NCI-H446 treated with DMSO at 0.1 percent for 48 hours (cell line): ENCODE measurements at places on chromosomes 12 and 14.

DNA sequence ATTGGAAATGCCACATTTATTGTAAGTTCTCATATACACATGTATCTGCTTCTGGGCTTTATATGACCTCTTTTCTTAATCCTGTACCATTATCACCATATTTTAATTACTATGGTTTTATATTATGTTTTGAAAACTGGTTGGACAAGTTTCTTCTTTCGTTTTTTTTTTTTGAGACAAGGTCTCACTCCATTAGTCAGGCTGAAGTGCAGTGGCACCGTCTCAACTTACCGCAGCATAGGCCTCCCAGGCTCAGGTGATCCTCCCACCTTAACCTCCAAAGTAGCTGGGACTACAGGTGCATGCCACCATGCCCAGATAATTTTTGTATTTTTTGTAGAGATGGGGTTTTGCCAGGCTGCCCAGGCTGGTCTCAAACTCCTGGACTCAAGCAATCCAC, 44.6 kb downstream of the GALNT4 start:
- DNase-seq = no peak

- peak; percentile 39 for DNase-seq
Measured at GRCh38 chr14:50383618-50384225, 13.0 kb downstream of the CDKL1 start.

GRCh38 chr14:101351769-101352168, 209.5 kb upstream of the DIO3 start:
- DNase-seq = no peak

DNA sequence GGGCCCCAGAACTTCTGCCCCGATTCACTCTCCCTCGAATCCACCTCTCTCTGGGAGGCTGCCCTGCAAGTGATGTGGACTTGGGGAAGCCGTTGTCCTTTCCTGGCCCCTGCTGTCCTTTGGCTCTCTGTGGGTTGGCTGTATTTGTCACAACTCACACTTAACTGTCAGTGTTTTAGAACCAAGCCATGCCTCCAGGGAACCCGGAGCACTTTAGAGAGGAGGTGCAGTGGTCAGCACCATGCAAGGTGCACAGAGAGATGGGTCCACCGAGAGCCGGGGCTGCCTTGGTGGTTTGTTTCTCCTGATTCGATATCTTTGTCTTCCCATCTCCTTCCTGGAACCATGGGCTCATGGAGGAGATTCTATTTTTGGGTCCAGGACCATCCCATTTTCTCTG, 129.5 kb upstream of the RTL1 start:
- DNase-seq = no peak

- no peak for DNase-seq
Measured at GRCh38 chr14:80958939-80959338, 3.5 kb downstream of the TSHR start.

DNA sequence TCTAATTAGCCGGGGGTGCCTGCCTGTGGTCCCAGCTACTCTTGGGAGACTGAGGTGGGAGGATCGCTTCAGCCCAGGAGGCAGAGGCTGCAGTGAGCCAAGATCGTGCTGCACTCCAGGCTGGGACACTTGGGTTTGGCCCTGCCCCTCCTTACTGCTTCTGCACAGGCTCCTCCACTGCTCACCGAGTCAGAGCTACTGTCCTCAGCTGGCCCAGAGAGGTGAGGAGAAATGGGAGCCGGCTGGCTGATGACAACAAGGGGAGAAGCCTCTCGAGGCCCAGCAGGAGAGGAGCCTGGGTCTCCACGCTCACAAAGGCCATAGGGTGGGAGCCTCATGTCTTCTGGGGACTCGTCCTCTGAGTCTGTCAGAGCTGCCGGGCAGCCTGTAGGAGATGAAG, 13.7 kb downstream of the CALCOCO1 start:
- no peak for DNase-seq

DNA sequence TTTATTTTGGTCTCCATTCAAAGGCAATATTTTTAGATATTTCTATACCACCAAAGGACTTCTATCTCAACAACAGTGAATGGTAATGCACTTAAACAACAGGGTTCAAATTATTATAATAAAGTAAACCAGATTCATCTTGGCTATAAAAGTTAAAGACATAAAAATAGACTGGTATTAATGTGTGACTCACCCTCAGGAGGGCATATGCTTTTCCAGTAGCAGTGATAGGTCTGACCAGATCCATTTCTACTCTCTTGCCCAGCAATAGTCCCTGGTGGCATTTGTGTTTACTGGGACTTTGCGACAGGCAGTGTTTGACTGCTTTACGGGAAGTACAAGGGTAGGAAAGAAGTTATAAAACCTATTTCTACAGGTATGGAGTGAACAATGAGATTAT, 353.2 kb upstream of the ATP2B1 start:
- DNase-seq = no peak

DNA sequence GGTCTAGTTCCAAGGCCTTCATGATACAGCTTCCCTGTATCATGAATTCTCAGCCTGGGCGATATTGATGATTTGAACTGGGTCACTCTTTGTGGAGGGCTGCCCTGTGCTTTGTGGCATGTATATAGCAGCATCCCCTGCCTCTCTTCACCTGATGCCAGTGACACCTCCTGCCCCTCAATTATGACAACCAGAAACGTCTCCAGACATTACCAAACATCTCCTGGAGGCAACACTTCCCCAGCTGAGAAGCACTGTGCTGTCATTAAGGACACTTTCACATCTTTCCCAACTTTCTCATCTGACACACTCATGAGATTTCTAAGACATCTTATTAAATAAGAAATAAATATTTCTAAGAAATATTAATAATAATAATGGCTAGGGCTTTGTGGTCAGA, 315.3 kb downstream of the BCL11B start:
- DNase-seq = no peak

- DNase-seq = no peak
Measured at GRCh38 chr12:11069854-11070365, 7.8 kb upstream of the TAS2R46 start.

DNA sequence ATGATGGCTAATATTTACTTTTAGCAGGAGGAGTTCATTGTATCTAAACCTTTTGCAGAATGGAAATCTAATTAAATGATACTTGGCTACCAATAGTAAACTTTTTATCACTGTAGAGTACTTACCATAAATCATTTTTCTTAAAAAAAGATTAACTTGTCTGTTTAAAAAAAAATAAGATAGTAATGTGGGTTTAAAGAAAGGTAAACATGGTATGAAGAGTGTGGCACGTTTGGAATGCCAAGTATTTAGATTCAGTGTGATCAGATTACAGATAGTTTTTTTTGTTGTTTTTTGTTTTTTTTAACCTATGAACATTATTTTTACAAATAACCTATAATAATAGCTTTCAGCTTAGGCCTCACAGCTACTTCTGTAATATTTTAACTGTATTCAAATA, 25.8 kb downstream of the KTN1 start:
- no peak for DNase-seq

- no peak for DNase-seq
Measured at GRCh38 chr14:76426161-76426696, 50.3 kb downstream of the ESRRB start.

DNA sequence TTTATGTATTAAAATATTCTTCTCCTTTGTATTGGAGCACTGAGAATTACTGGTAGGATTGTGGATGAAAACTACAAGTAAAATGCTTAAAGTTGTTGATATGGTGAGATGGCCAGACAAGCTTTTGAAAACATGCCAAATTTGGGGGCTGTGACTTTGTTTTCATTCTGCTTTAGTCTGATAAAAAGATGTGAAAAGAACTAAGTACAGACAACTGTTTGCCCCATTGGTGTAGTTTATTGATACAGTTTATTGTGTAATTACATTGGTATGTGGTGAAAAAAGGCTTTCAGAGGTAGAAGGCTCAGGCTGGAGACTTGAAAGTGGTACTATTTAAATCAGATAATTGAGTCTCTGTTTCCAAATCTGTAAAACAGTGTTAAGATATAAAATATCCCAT, 746.8 kb downstream of the DIO2 start:
- no peak for DNase-seq

- no peak for DNase-seq
Measured at GRCh38 chr12:12506496-12506890, 56.2 kb downstream of the DUSP16 start.

DNA sequence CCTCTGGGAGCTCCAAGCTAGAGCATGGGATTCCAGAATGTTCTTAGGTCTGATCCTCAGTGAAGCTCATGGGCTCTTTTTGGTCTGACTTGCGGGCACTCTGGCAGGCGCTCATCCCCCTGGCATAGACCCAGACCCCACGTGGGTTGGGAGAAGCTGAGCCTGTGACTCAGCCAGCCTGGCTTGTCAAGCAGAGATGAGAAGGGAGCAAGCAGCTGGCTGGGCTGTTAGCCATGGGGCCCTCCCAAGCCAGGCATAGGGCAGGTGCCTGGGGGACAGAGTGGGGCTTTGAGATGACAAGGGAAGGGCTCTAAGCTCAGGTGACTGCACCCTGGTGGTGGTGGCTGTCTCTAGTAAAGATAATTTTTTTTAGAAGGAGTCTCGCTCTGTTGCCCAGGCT, 80.3 kb upstream of the NOS1 start:
- DNase-seq = peak; percentile 21

- DNase-seq = no peak
Measured at GRCh38 chr12:27762757-27763156, 17.3 kb upstream of the KLHL42 start.

DNA sequence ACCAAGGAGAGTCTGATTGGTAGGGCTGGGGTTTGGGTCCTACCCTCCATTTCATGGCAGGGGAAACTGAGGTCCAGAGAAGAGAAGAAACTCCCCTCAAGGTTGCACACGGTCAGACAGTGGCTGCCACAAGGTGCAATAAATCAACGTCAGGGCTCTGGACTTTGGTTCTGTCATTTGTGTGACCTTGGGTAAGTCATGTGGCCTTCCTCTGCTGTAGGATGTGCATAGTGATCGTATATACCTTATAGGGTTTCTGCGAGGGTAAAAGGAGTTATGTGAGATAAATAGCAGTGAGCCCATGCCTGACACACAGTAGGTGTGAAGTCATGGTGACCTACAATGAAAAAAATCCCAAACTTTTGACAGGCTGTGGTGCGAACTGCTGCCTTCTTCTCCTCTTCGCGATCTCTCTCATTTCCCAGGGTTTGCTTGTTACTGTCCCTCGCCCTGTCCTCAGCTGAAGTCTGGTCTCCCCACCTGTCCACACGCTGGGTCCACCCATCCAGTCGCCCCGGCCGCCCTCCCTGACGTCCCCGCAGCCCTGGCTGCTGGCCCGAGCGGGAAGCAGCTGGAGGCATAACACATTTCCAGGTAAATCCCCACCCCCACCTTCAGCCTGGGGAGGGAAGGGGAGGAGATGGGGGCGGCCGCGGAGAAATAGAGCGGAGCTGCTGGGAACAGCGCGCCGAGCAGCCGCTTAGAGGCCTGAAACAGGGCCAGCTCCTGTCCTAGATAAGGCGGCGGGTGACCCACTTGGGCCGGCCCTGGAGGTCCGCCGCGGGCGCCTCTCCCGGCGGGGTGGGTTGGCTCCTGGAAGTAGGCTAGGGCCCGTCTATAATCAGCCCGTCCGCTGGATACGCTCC, 1.8 kb upstream of the FAM222A start:
- DNase-seq = no peak

DNA sequence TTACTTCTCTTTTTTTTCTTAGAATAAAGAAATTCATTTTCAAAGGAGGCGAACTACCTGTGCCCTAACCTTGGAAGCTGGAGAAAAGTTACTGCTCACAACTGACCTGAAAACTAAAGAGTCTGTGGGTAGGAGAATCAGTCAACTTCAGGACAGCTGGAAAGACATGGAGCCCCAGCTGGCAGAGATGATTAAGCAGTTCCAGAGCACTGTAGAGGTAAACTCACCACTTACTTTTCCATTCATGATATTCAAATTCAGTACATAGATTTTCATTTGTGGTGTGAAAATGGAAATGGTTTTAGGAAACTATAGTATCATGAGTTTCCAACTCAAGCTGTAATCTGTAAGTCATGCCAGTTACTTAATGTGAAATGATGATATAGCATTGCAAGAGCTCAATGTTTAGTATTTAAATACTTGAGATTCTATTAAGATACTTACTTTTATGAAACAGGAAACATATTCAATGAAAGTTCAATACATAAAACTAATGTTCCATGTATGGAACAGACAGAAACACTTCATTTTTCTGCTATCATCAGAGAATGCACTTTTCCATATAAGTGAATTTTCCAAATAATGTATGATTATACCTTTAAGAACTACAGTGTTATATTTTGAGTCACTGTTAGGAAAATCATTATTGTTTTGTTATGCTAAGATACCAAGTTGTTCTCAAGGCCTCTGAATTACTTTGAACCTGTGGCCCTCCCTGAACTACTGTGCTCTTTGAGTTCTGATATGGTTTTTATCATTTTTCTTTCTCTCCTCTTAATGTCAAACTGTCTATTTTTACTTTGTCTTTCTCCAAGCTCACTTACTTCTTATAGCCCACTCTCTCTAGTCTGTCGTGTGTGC, 119.0 kb downstream of the ESR2 start:
- DNase-seq = no peak

GRCh38 chr14:51401756-51402155, 161.7 kb downstream of the TMX1 start:
- no peak for DNase-seq

DNA sequence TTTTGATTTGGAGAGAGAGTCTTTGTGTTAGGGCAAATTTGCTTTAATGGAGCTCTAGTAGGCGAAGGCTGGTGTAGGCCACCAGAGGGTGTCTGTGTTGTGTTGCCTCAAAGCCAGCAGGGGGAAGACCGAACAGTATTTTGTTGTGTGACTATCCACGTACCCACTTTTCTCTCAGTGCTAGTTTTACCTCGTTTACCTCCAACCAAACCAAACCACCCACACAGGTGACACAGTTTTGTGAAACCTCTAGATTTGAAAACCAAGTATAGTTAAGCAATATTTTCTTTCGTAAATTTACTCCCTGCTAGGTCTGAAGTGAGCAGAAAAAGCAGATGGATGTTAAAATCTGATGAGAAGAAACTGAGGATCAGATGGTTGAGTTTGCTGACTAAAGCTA, 36.3 kb upstream of the NPFF start:
- DNase-seq = peak; percentile 52

DNA sequence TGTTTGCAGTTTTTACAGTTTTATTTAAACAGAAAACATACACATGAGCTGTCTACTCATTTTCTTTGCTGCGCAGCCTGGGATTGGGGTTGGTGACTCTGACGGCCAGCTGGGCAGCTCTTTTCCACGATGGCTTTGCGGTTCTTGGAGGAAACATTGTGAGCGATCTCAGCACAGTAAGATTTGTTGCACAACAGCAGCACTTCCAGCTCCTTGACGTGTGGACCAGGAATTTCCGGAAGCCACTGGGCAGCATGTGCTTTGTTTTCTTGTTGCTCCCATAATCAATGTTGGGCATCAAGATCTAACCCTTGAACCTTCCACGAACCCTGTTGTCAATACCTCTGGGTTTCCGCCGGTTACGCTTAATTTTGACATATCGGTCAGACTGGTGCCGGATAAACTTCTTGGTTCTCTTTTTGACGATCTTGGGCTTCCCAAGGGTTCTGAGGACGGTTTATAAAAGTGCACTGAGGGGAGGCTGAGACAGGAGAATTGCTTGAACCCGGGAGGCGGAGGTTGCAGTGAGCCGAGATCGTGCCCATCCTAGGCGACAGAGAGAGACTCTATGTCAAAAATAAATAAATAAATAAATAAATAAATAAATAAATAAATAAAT, 21.8 kb downstream of the FKBP11 start:
- DNase-seq = no peak

- DNase-seq = no peak
Measured at GRCh38 chr14:99579120-99579836, 24.7 kb downstream of the CCDC85C start.

- no peak for DNase-seq
Measured at GRCh38 chr12:115474539-115475353, 790.8 kb upstream of the TBX3 start.

GRCh38 chr14:87055007-87055406, 938.0 kb downstream of the GALC start:
- DNase-seq = no peak

GRCh38 chr14:95143808-95144620, 13.3 kb downstream of the DICER1 start:
- no peak for DNase-seq
